ENCODE measurements at places on chromosomes 1 and 21.

- no peak for DNase-seq
Measured at GRCh38 chr1:78297836-78298235, 192.9 kb upstream of the PTGFR start.

DNA sequence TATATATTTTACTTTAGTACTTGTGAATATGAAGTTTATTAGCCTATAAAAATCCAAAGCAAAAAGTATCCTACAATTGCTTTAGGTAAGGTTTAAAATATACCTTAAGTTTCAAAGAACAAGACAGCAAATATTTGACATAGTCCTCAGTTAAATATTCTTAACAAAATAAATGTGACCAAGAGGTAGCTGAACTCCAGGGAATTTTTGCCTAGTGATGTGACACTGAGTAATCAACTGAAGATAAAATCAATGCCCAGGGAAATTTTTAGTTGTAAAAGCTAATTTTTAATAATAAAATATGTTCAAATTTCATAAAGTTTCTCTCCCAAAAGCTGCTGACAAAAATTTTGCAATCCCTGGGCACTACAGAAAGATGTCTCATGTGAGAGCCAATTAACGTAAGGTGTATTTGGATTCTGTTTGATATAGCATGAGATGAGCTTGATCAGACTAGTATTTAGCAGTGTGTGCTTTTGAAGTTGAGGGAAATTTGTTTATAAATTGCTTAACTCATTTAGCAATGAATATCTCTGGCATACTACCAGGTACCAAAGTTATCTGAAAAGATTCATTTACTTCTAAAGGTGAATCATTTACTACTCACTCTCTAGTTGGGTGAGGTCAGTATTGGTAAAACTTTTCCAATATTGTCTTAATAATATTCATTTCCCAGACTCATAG lies 80.2 kb upstream of the PALMD start:
- DNase-seq = no peak

GRCh38 chr1:32695098-32695904 lies 7.3 kb downstream of the SYNC start:
- no peak for DNase-seq

DNA sequence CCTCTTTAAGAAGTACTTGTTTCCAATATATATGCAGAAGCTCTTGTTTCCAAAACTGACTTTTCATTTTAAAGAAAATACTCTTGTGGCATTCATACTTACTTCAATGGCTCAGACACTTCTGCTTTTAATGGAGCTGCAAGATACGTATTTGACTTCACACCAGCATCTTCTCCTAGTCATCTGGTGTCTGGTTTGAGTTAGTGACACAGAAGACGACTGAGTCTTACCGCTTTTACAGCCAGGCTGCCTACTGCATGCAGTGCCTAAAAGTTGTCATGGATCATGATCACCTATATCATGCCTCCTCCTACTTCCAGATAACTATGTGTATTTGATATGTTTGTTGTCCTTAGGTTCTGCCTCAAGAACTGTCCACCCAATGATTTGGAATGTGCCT lies 185.9 kb downstream of the TPR start:
- DNase-seq = no peak

- no peak for DNase-seq
Measured at GRCh38 chr1:54884768-54885167, 2.2 kb downstream of the DHCR24 start.

DNA sequence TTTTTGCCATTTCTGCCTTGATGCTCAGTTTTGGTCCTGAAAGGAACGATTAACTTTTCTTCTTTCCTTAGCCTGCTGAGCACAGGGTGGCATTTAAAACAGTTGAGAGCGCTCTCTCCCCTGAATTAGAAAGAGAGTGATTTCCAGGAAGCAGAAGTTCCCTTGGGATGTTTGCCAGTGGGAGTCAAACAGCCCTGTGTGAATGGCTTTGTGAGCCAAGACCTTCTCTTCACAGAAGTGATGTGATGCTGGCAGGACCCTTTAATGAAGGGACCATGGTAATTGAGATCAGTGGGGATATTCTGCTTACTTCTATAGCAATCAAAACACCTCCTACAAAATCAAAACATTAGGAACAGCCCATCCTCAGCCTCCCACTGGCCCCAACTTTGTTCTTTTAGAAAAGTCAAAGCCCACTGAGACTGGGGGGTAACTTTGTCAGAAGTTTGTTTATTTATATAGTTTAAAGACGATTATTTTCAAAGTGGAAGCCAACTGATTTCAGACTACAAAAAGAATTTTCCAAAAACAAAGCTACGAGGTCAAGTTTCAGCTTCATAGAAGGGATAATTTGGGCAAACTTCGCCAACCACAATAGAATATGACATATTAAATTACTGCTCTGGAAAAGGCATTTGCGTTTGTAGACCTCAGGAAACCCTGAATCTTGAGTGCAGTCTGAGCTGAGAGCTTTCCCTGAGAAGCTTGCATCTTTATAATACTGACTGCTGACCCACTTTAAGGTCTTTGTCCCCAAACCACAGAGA lies 122.7 kb downstream of the GABPA start:
- no peak for DNase-seq

DNA sequence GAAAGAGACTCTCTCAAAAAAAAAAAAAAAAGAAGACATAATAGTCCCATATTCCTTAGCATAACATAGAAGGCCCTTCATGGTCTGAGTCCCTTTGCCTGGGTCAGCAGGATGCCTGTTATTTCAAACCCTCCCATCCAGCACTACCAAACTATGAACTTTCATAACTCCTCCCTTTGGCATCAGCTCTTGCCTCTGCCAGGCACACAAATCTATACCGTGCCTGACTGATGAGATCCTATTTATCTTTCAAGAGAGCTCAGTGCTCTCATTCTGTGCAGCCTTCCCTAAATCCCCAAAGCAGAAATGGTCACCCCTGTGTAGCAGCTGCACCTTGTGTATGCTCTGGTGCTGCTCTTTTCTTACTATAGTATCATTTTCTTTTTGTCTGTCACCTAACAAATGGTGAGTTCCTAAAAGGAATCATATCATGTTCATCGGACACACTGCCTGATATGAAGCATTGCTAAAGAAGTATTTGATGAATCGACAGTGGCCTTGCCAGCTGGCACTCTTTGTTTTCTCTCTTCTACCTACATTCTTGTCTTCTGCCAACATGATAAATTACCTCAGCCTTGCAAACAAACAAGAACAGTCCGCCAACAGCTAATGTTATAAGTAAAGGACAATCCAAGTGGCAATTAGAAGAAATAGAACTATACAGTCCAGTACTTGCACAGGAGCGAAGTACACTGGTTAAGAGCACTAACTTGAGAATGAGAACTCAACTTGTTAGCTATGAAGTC lies 29.9 kb downstream of the FMO4 start:
- no peak for DNase-seq

- DNase-seq = no peak
Measured at GRCh38 chr1:32138965-32139364, 31.1 kb downstream of the KPNA6 start.

DNA sequence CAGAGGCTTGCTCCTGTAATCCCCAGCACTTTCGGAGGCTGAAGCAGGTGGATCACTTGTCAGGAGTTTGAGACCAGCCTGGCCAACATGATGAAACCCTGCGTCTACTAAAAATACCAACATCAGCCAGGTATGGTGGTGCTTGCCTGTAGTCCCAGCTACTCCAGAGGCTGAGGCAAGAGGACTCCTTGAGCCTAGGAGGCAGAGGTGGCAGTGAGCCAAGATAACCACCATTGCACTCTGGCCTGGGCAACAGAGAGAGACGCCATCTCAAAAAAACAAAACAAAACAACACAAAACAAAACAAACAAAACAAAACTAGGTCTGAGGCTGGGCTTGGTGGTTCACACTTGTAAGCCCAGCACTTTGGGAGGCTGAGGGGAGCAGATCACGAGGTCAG lies 38.7 kb upstream of the RAP1GAP start:
- DNase-seq = no peak

DNA sequence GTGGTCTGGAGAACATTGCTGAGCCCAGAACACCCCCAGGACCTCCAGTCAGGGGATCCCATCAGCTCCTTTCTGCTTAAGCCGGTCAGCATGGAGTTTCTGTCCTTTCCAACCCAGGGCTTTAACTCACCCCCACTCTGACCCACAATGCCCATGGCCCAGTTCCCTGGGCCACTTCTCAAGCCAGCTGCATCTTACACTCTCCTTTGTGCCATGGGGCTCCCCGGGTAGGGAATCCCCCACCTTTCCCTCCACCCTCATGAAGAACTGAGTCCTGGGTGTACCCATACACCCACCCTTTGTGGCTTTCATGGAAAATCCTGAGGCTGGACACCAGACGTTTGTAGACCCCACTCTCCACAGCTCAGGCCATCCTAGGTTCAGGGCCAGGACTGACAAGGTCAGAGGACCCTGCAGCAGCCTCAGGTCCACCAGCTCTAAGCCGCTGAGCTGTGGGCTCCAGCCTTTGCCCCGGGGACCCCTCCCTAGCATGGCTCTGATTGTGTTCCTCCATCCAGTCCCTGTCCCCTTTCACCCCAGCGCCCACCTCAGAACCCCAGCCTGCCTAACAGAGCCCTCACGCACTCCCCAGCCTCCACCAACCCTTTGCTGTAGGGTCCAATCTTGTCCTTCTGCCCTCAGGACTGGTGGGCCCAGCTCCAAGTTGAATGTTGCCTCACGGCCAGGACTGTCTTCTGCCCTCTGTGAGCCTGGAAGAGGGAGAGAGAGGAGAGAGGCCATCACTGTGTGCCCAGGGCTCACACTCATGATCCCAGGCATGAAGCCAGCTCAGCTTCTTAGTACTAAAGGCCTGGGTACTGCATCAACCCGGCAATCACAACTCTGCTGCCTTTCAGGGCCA lies 394.8 kb downstream of the MATN1 start:
- no peak for DNase-seq

DNA sequence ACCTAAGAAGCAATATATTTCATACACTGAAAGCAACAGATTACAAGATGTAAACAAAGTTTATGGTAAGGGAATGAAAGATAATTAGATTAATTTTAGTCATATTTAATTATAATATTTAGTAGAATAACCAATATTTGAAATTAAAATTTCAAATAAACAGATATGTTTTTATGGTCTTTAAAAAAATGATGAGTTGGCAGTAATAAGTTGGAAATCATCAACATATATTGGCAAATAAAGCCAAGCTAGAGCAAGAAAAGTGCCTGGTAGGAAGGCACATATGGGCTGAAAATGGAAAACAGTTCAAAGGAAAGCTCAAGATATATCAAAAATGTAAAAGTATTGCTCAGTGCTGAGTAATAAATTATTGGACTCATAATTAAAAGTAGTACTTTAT lies 1274.0 kb downstream of the AMY1C start:
- DNase-seq = no peak

DNA sequence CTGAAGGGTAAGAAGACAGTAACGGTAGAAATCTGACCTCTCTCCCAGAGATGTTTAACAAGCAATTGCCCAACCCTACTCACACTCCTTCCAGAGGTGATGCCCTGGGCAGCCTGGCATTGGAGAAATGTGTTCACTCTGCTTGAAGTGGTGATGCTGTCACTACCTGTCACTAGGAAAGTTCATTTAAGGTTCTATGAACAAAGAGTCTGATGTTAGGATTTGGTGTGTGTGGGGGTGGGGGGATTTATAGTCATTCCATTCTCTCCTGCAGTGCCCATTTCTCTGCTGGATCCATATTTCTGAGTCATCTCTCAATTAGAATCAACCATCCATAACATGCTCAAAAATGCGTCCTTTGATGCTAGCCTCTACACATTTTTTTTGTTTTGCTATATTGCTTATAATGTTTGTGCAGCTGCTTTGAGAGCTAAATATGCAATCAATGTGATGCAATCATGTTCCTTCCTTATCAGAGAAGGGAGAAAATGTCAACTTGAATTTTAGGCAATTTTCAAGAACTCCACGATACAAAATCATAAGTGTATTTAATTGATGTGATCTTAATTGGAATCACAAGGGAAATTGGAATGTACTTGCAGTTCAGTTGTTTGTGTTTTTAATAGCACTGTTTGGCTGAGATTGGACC lies 173.9 kb downstream of the DUSP10 start:
- DNase-seq = no peak

DNA sequence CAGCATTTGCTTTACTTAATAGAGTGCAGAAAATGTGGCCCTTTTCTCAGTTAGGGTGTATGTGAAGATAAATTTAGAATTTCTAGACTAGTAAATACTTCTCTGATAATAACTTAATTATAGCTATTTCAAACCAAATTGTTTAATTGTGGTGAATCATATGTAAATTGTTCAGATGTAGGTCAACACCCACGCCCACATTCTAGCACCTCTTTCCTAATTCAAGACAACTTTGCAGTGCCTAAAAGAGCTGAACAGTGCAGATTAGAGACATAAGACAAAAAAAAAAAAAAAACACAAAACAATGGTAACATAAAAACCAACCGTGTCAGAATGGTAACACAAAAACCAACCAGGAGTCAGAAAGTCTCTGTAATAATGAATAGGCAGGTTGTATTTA lies 758.3 kb downstream of the USP25 start:
- DNase-seq = no peak

DNA sequence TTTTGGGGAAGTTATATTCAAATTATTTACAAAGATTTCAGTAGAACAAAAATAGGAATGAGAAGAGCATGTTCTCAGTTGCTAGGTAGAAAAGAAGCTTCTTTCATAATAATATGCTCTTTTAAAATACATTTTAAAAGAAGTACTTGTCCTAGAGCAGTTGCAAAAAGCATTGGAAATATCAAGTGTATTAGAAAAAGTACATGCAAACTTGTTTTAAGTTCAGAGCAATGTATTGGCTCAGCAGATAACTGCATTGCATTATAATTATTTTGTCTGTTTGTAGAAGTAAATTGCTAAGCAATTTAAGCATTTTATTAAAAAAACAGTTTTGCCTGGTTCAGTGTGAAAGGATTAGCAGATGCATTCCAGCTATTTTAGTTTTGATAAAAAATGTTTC lies 806.4 kb downstream of the USP25 start:
- no peak for DNase-seq

DNA sequence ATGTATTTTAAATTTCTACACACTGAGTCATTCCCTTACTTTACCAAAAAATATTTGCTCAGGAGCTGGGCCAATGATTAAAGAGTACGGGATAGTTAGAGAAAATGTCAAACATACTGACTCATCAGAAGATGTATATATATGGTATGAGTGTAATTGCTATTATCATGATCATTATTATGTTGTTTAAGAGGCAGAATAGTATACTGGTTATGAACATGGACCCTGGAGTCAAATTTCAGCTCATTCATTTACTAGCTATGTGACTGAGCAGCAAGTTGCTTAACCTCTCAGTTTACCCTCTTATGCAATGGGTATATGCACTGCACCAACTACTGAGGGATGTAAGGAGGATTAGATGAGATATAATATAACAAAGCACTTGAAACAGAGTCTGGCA lies 41.2 kb upstream of the USH2A start:
- DNase-seq = no peak

- no peak for DNase-seq
Measured at GRCh38 chr1:77308889-77309621, 27.2 kb downstream of the AK5 start.

DNA sequence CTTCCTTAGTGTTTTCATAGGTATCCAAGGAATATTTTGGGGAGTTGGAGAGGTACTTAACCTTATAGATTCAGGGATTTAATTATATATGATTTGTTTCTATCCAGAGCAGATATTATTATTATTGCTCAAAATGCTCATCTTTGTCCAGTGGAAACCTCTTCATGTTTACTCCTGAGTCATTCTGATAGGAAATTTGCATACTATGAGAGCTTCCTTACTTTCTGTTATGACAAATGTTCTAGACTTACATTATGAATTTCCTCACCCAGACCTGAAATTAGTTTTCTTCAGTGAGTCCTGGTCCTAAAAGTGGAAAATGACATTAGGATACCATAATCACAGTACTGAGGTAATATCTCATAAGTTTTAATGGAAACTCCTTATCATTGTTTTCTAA lies 57.5 kb upstream of the PLPPR5 start:
- DNase-seq = no peak

- DNase-seq = no peak
Measured at GRCh38 chr1:22845398-22845935, 127.2 kb downstream of the LACTBL1 start.

Data from activated naive CD4-positive, alpha-beta T cell treated with anti-CD3 and anti-CD28 coated beads, Interleukin-2, amount 50 U/mL, for 16 hours (primary cell).